BJ (cell line): ENCODE measurements at places on chromosomes 12 and 14. TPM values are rescaled to one million over a fixed set of nuclear protein-coding genes. Genes with fewer than 3 reads are reported as not detected.

GRCh38 chr12:18171571-18171970, 81.6 kb upstream of the RERGL start:
- no peak for DNase-seq

The CATSPERB gene
- polyA plus RNA-seq: not detected in 2 replicates

The RNASE3 gene
- not detected in 2 replicates for polyA plus RNA-seq

DNA sequence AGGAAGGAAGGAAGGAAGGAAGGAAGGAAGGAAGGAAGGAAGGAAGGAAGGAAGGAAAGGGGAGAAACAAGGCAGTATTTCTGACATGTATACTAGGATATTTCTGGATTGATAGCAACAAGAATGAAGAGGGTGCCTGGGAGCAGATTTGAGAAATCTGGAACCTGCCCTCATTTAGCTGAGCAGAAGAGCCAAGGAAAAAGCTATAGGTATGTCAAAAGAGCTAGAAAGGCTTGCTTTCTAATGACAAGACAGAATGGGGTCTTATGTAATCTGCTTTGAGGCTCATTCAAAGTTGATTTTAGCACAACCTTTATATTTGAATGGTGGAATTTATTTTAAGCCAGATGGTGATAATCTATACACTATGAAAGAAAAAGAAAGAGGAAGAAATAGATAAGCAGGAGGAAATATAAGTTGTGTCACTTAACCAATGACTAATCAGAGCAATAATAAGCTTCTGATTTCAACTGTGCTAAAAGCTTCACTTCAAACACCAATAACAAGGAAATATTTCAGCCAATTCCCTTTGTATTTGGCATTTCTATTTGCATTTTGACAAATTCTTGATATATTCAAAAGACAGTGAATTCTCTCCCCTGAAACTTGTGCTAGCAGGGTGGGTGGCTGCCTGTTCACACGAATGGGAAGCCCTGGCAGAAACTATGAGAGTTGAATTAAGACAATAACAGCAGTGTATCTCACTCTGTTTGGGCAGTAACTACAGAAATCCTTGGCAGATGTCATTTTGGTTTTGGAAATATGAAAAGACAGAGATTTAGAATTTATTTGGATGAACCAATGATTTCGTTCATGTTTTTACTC, 76.3 kb upstream of the FLRT2 start:
- DNase-seq: no peak

GRCh38 chr12:10207136-10207535, 5.5 kb upstream of the GABARAPL1 start:
- no peak for DNase-seq

The FIGNL2 gene
- 0.01 TPM in 1 of 2 replicates, not detected in the other for polyA plus RNA-seq

The KRT71 gene
- polyA plus RNA-seq: not detected in 2 replicates
